Muscle of leg (tissue), 16 donors: ENCODE measurements at places on chromosomes 4 and X. TPM values are rescaled to one million over a fixed set of nuclear protein-coding genes. Genes with fewer than 3 reads are reported as not detected.

DNA sequence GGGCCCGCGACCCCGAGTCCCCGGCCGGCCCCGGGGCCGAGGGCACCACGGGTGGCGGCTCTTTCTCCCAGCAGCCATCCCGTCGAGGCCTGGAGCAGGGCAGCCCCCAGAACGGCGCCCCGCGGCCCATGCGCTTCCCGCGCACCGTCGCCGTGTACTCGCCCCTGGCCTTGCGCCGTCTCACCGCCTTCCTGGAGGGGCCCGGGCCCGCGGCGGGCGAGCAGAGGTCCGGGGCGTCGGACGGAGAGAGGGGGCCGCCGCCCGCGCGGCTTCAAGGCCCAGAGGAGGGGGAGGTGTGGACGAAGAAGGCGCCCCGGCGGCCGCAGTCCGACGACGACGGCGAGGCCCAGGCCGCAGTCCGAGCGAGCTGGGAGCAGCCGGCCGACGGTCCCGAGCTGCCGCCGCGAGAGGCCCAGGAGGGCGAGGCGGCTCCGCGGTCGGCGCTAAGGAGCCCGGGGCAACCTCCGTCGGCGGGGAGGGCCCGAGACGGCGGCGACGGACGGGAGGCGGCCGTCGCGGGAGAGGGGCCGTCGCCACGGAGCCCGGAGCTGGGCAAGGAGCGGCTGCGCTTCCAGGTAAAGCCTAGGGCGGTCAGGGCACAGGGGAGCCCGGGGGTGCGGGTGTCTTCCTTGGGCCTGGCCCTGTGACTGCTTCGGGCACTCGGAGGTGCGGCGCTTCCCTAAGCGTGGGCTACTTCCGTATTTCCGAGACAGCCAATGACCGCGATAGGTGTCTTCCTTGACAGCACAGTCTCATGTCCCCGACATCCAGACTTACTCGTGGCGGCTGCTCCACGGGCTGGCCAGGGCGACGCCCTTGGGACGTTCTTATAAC lies 845 bp downstream of the ZAR1 start:
- no peak overlapping the region for H3K27ac ChIP-seq
- H3K36me3 ChIP-seq: peaks cover 2% of the 10 kb centered on the region
- no peak overlapping the region for H3K4me3 ChIP-seq
- peaks cover 42% of the 10 kb centered on the region for H3K27me3 ChIP-seq
- no peak for DNase-seq

GRCh38 chr4:78059524-78059889 lies 2.4 kb downstream of the FRAS1 start:
- H3K4me1 ChIP-seq: peaks cover 26% of the 10 kb centered on the region
- peak overlapping the region; percentile 20 for H3K27ac ChIP-seq
- peak; percentile 79 for DNase-seq
- peaks cover 33% of the 10 kb centered on the region for H3K27me3 ChIP-seq
- no peaks in the 10 kb centered on the region for H3K36me3 ChIP-seq
- peak overlapping the region; percentile 50 for H3K4me3 ChIP-seq

DNA sequence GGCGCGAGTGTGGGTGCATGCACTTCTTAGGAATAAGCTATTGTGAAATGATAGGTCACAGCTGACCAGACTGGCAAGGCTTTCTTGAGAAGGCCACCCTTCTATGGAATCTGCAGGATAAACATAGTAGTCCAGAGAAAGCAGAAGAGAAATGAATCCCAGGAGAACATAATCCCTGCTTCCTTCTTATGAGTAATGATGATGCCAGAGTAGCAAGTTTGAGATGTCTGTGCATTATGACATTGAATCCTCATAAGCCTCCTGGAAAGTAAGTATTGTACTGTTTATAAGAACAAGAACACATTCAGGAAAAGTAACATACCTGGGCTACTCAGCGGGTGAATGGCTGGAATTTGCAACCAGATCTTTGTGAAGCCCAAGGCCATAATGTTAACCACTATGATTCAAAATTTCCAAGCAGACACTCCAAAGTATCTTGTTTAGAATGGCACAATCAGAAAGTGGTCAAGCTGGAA lies 272.1 kb upstream of the HS3ST1 start:
- H3K4me1 ChIP-seq: no peaks in the 10 kb centered on the region
- DNase-seq: no peak
- no peaks in the 10 kb centered on the region for H3K27me3 ChIP-seq

DNA sequence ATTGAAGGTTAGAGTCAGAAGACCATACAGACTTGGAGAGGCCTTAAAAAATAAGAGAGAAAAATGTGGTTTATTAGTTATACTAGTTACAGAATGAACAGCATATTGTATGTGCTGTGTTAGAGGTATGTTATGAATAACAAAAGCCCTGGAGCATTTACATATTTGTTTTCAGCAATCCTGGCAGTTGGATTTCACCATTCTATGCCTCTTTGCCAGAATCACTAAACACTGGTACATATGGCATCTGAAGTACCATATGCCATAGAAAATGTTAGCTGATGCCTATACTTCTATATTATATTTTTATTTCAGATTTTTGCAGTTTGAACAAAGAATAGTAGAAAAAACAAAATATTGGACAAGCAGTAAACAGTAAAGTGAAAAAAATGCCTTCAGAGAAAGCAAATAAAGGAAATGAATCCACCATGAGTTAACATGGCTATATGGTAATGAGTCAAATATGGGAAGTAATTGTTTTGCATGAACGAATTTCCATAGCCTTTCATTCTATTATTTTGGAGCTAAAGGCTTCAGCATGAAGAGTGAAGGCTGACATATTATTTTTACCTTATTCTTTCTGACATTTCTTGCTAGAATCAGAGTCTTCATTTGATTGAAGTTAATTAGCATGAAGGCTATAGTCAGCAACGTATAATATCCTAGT lies 41.9 kb upstream of the PRDM8 start:
- no peaks in the 10 kb centered on the region for H3K27me3 ChIP-seq
- no peaks in the 10 kb centered on the region for H3K4me1 ChIP-seq
- H3K27ac ChIP-seq: peak overlapping the region; percentile 77
- H3K4me3 ChIP-seq: no peak overlapping the region
- H3K36me3 ChIP-seq: no peaks in the 10 kb centered on the region
- no peak for DNase-seq

The TLR10 gene
- total RNA-seq: 0.27 TPM

The ITM2A gene
- total RNA-seq: 611 TPM
